Activated naive CD8-positive, alpha-beta T cell treated with anti-CD3 and anti-CD28 coated beads, Interleukin-2, amount 50 U/mL, for 16 hours (primary cell): ENCODE measurements at places on chromosomes 2 and 18.

- DNase-seq: no peak
Measured at GRCh38 chr2:207137596-207138337, 28.0 kb downstream of the KLF7 start.

DNA sequence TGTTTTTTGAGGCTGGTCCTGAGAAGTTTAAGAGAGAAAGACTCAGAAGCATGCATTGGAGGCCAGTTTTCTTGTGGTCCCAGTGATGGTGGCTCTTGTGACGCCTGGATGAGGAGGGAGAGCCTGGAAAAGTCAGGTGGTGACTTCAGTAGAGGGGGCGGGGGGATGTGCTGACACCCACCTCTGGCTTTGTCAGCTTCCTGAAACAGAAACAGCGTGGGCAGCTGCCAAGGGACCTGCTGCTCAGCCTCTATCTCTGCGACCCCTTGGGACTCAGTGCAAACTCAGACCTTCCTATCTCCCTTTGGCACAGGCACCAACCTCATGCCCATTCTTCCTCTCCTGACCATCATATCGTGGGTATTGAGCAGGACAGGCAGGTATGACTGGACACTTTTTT is 6.4 kb downstream of the TGFBRAP1 start:
- DNase-seq: no peak

DNA sequence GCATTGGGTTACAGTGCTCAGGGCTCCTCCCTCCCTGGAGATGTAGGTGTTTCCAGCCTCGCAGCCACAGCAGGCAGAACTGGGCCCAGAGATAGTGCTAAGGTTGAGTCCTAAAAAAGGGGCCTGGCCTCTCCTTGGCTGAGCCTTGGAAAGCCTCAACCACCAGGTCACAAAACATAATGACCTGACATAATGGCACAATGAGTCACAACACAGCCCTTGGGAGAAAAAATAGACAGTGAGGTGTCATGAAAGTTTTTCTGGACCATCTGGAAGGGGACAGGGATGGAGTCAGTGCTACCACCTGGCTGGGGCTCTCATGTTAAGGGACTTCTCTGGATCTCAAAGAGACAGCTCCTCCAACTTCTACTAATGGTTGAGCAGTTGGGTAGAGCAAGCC is 92.4 kb upstream of the LCLAT1 start:
- no peak for DNase-seq

DNA sequence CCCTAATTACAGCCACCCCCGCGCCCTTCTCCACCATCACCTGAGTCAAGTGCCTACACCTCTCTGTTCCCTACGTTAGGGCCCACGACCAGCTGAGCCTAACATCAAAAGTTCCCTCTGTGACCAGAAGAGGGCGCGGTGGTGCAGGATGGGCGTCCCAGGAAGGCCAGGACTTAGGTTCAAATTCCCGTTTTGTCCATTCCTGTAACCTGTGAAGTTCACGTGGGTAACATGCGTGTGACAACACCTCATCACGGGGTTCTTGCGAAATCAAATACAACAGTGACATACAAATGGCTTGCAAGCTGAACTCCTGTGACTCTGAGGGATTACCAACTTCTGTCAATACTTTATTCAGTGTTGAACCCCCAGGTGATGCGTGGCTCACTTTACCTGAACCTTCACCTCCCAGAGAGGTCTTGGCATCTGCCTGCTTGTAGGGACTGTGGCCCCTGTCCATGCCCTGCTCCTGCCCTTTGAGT is 207.9 kb downstream of the ARL4C start:
- peak; percentile 50 for DNase-seq

- DNase-seq: no peak
Measured at GRCh38 chr18:805008-805754, 6.9 kb downstream of the YES1 start.

DNA sequence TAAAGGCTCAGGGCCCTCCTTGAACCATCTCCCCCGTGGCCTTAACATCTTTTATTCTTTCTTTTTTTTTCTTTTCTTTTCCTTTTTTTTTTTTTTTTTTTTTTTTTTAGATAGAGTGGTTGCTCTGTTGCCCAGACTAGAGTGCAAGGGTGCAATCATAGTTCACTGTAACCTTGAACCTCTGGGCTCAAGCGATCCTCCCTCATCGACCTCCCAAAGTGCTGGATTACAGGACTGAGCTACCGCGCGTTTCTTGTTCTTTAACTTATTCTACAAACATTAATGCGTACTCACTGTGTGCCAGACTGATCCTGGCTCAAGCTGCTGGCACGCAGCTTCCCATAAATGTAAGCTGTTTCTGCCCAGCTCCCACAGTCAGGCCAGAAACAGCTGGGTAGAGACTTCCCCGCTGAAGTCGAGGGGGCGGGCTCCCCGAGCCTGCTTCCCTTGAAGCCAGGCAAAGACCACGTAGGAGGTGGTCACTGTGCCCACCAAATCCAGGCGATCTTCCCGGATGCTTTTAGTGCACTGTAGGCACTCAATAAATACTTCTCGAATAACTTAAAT is 29.2 kb upstream of the ATP6V1B1 start:
- no peak for DNase-seq

DNA sequence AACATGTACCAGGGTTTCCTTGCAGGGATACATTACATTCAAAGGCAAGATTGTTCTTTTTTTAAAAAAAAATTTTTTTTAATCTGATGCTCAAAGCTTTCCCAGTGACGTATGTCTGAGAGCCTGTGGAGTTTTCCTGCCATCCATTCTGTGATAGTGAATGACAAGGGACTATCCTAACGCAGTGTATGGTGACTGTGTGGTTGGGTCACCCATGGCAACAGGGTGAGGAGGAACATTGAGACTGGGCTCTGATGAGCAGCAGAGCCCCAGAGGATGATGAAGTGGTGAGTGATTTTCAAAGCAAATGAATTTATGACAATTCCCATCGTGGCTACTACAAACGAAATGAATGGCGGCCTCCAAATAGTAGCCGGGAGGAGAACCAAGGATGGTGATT is 28.6 kb upstream of the CTAGE1 start:
- DNase-seq: no peak

GRCh38 chr2:232238108-232238507 is 140.4 kb upstream of the ALPP start:
- no peak for DNase-seq

GRCh38 chr2:14355102-14355501 is 277.4 kb upstream of the LRATD1 start:
- no peak for DNase-seq

DNA sequence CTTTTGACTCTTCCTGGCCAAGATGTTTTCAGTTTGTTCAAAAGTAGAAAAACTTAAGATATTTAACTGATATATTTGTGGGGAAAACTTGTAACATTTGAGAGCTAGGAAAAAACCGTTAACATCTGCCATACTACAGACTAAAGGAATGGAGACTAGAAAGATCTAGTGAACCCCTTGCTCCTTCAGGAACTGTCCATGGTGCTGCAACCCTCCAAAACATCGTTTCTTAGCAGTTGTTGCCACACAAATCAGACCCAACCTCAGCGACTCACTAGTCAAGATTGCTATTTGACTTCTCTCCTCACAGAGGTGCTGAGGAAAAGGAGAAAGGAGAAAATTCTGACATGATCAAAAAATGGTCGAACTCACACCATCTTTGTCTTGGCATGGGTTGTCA is 393.8 kb upstream of the LYPD1 start:
- no peak for DNase-seq

GRCh38 chr2:196361606-196362326 is 190.4 kb upstream of the STK17B start:
- no peak for DNase-seq

DNA sequence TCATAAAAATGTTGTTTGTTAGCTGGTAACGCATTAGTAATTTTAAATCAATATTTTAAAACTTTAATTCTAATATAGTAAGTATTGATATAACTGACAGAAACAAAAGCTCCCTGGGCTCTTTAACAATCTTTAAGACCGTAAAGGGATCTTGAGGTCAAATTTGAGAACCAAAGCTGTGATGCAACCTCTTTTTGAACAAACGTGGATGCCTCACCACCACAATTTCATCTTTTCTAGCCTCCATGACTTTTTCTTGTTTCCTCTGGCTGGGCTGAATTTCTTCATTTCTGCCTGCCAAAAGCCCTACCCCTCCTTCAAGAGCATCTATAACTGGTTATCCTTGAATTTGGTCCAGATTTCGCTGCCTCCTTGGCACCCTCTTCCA is 563 bp upstream of the POLE4 start:
- no peak for DNase-seq

DNA sequence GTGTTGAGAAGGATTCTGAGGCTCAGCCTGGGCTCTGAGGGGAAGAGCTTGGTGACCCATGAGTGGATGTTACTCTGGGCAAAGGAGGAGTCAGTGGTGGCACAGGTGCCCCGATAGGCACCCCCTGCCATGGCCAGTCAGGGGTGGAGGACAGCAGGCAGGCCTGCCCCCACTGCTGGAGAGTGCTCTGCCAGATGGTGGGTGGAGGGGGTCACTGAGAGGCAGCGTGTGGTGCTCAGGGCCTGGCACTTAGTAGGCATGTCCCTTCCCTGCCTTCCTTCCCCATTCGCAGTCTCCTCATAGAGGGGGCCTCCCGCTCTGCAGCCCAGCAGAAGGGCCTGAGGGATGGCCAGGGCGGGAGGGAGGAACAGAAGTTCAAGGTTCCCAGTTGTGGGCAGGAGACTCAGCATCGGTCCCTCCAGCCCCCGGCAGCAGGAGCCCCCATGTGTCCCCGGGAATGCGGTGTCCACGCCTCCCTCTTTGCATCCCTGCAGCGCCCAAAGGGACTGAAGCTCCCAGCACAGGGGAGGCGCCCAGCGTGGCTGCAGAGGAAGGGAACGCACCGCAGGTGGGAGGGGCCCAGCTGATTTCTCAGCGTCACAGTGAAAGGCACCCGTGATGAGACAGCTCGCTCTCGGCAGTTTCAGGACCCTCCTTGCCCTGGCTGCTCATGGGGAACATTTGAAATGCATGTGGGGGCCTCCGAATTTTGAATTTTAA is 5.7 kb upstream of the SNED1 start:
- no peak for DNase-seq

DNA sequence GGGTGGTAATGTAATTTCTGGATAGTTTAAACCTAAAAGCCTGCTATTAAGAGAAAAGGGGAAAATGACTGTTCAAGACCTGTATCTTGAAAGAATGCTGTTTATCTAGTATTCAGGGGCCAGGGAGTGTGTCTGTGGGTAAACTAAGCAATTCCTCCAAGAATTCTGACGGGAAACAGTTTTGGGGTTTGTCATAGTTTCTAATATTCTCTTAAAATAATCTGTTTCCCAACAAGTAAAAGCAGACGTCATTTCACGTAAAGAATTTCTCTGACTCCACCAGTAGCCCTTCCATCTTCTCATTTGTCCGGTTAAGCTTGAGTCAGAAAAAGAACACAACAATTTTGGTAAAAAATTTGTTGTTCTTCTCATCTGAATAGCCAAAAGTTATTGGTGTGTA is 232.1 kb upstream of the EPAS1 start:
- DNase-seq: no peak
